ENCODE measurements at places on chromosomes 7 and 10.

- no peak for DNase-seq
These were observed 66.6 kb downstream of the PRKCQ start for GRCh38 chr10:6513476-6513875.

DNA sequence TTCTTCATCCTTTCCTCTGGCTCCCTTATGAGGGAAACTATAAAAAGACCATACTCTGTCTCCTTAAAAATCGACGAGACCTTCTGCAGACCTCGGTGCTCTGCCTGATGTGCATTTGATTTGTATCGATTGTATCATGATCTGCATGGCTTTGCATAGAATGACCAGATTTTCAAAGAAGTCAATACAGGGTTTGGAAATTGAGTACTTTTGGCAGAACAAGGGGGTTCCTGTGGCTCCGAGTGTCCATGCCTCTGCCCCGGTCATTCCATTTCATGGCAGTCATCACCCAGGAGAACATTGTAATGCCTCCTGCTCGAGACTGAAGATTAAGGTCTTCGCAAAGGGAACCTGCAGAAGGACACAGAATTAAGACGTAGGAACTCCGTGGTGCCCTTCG lies 685 bp downstream of the CASP2 start:
- no peak for DNase-seq

GRCh38 chr10:123355748-123356481 lies 201.7 kb downstream of the BUB3 start:
- no peak for DNase-seq

DNA sequence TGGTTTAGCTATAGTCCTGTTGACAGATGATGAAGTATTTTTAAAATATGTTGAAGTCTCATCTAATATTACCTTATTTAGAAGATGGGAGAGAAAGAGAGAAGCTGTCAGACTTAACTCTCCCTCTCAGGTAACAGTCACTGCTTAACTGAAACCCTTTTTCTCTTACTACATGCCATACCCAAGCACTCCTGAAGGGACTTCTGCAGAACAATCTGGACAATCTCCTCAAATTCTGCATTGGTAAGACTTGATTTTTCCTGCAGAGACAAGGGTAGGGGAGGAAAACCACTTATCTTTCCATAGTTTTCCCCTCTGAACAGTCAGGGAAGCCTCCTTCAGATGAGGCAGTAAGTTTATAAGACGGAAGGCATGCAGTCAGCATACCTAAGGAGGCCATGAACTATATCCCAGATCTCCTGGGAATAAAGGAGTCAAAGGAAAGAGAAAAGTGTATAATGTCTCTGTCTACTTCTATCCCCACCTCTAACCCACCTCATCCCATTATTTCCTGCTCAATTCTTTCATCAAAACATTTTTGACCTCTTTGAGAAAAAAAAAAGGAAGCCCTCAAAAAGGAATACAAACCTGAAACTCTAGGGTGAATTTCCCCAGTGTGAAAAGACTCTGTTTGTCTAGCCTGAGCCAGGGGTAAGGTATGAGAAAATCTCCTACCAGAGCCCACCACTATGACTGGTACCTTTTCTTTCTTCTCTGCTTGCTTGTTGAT lies 9.4 kb downstream of the ZCWPW1 start:
- DNase-seq, result no peak

- DNase-seq, result peak; percentile 56
These were observed 48.5 kb downstream of the PLCE1 start for GRCh38 chr10:94042001-94042833.

GRCh38 chr7:28095231-28095630 lies 85.4 kb downstream of the JAZF1 start:
- DNase-seq, result no peak

DNA sequence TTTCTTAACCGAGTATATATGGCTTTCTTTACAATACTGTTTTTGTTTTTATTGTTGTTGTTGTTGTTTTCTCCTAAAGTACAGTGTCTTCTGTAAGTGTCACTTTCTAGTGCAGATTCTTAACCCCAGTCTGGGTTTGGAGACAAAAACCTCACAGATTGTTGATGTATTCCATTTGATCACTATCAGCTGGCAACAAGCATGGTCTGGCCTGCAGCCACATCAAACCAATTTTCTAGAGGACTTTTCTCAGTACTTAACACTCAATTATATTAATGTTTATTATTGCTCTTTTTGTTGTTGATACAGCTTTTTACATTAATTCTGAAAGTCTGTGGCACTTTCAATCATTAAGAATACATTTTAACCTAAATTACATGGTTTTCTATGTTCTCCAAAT lies 17.1 kb downstream of the LRRN3 start:
- DNase-seq, result no peak

- no peak for DNase-seq
These were observed 33.9 kb upstream of the SLC29A3 start for GRCh38 chr10:71285180-71285545.

GRCh38 chr7:3336042-3336665 lies 35.1 kb downstream of the SDK1 start:
- DNase-seq, result no peak
